ENCODE measurements at places on chromosomes 5 and 9. TPM values are rescaled to one million over a fixed set of nuclear protein-coding genes. Genes with fewer than 3 reads are reported as not detected.
A peak's percentile ranks its signal among the peaks of the same experiment; 100 is the strongest.

Gene SLC45A2
- total RNA-seq, result not detected

Gene WWC1
- not detected for total RNA-seq

Gene PCDHB10
- total RNA-seq, result 9.7 TPM

Gene ZNF883
- not detected for total RNA-seq

GRCh38 chr9:88202321-88202720 lies 64.0 kb upstream of the SPATA31C2 start:
- DNase-seq, result no peak

DNA sequence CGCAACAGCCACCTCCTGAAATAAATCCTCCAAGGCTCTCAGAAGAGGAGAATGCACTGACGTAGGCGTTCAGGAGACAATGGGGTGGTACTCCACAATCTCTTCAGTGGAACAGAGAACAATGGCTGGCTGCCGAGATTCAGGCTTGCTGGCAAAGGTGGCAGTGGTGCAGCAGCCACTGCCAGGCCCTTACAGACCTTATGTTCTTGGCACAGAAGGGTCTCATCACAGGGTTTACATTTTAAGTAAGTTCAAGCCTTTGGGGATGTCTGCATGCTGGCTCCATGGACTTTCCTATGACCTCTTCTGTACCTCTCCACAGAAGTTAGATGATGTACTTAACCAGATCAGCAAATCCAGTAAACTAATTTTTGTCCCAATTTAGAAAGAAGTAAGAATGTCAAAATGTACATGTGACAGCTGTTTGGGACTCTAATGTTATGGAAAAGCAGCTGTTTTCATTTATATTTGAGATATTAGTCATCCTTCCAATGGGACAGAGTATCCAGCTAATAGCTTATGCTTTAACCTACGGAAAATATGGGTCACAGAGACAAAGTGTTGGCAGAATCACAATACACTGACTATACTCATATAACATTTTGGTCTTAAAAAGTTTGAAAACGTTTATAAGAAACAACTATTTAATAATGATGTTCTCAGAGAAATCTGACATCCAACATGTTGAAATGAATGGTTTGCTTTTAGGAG lies 180.9 kb downstream of the MAPKAP1 start:
- DNase-seq, result peak; percentile 33

DNA sequence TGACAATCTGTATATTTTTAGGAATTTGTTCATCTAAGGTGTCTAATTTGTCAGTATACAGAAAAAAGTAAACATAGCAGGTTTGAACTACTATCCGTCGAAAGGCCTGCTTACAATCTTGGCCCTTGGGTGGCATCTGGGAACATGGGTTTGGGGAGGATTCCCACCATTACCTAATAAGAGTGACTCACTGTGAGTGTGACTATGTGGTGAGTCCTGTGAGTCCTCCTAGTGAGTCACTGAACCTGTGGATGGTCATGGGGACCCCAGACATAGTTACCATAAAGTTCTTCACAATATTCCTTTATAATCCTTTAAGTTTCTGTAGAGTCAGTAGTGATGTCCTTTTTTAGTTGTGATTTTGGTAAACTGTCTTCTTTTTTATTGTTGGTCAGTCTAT lies 37.0 kb downstream of the RNF130 start:
- DNase-seq, result no peak

GRCh38 chr9:133534346-133535291 lies at the start of gene ADAMTSL2:
Gene ADAMTSL2 (plus strand): TSS chr9:133534704. CDS start chr9:133536713, 2,009 bp downstream.
- DNase-seq, result peak; percentile 88

DNA sequence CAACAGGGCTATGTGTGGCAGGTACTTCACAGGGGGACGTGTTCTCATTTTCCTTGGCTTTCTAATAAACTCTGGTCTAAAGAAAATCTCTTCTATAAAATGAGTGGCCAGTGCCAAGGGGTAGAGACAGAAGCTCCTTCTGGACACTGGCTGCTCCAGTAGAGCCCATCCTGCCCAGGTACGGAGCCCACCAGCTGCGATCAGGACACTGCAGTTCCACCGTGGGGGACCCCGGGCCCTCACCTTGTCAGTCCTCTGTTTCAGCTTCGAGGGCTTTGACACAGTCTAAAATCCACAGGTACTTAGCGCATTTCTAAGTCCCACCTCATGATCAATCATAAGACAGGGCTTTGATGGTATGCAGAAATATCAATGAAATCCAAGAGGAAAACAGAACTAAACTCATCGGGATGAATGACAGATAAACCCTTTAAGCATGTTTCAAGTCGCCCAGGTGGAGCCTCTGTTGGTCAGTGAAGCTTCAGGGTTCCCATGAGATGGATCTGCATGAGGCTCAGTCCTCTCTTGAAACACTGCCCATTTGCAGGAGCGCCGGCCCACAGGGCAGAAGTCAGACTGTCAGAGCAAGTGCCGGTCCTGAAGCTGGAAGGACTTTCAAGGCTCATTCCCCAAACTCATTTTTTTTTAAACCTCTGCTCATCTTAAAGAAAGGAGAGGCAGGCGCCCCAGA lies 20.3 kb upstream of the TERT start:
- no peak for DNase-seq

DNA sequence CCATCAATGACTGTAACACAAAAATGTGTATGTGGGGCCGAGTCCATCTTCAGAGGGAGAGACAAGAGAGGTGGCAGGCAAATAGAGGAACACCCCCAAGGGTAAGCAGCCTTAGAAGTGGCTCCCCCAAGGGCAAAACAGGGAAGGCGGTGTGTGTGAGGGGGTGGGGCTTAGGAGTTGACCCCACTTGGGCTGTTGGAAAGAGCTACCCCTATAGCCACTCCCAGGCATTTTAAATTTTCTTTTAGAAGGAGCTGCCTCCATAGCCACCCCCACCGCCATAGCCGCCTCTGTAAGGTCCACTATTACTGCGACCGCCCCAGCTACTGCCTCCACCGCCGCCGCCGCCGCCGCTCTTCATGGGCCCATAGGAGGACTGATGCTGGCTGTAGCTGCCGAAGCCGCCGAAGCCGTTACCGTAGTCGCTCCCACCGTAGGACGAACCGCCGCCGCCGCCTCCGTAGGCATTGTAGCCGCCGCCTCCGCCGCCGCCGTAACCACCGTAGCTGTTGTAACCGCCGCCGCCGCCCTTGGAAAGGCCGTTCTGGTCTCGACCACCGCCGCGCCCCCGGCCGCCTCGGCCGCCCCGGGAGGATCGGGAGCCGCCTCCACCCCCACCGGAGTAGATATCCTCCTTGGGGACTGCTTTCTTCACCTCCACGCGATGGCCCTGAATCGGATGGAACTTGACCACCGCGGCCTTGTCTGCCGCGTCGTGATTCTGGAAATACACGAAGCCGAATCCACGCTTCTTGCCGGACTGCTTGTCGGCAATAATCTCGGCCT lies 1.1 kb downstream of the HNRNPA0 start:
- DNase-seq, result peak; percentile 47

- DNase-seq, result no peak
These were observed 617.0 kb upstream of the CDH18 start for GRCh38 chr5:20604992-20605391.

DNA sequence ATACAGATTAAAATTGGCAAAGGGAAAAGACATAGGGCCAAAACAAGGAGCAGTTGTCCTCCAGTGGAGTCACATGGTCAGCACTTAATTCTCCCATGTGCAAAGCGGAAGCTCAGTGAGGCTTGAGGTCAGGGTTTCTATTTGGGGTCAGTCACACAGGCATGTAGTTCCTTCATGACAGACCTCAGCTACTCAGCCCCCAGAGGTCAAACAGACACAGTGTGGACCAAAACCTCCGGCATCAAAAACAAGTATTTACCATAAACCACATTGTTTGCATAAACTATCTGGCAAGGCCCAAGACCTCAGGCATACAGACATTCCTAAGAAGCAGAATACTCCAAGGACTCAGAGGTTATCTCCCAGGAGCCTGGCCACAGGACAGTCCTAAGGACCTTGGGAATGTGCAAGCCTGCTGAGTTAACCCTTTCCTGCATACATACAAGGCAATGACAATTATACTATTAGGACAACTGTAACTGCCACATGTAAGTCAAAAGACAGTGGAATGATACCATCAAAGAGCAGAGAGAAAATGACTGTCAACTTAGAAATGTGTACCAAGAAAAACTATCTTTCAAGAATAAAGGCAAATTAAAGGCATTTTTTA lies 28.7 kb upstream of the FNIP1 start:
- no peak for DNase-seq

- no peak for DNase-seq
These were observed 278.4 kb upstream of the IRX1 start for GRCh38 chr5:3317051-3317795.

DNA sequence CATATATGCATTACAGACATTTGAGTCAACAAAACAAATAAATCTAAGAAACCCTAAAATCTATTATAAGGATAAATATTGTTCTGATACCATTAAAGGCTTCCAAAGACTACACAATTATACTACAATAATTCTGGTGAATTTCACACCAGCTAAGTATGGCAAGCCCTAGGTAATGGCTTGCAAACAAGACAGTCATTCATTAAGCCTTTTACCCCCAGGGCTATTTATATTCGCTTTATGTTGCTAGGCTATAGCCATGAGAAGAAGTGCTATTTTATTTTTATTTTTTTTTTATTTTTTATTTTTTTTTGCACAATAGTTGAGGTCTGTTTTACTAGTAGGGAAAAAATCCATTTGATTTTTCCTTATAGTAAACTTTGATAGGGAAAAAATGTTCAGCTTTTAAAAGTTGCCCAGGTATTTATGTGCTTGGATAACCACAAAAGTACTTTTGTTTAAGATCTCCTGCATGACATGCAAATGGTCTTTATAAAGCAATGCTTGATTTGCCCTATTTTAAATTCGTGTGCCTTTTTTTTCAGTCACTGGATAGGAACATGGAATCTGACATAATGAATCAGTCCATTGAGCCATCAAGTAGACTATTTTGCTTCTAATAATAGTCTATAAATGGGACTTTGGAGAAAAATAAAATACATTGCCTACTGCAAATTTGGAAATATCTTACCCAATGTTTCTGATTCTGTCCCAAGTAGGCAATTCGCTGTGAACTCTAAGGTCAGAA lies 946.3 kb upstream of the COX7C start:
- DNase-seq, result no peak

DNA sequence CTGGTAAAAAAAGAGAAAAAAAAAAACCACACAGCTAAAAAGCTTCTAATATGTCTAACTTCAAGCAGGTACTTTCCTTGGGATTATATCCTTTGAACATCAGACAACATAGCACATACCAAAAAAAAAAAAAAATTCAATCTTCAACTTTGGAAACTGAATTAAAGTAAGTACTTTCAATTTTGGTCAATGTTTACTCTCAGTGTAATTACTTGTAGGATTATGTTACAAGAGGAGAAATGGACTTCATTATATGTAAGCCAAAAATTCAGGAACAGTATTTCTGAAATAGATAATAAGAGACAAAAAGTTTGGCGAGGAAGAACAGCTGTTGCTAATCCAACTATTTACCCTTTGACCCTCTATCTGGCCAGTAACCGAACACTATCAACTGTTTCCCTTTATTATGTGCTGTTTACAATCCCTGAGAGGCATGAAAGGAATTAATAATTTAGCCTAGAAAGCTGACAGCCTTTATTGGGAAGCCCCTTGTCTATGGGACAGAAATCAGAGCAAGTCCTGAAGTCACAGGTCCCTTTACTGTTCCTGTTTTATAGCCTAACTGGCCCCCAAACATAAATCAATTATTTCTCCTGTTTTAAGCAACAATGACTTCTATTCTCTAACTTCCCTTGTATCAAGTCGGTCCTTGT lies 46.6 kb downstream of the NR6A1 start:
- DNase-seq, result peak; percentile 68

- no peak for DNase-seq
These were observed 179.0 kb downstream of the MAN2A1 start for GRCh38 chr5:109868737-109869136.

DNA sequence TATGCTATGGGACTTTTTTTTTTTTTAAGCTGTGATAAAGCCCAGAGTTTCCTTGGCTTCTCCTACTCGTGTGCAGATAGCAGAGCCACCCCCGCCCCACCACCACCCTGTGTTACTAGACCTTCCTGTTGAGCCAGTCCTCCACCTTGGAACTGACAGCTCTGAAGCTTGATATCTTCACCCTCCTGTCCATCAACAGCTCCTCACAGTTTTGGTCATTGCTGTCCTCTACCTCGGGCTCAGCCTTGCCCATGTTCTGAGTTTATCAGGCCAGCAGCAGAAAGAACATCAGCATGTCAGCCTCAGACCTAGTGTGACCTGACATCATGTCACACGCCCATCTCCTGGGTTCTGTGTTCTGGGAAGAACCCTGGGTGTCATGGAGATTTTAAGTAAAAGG lies 167.1 kb upstream of the RAI14 start:
- no peak for DNase-seq

DNA sequence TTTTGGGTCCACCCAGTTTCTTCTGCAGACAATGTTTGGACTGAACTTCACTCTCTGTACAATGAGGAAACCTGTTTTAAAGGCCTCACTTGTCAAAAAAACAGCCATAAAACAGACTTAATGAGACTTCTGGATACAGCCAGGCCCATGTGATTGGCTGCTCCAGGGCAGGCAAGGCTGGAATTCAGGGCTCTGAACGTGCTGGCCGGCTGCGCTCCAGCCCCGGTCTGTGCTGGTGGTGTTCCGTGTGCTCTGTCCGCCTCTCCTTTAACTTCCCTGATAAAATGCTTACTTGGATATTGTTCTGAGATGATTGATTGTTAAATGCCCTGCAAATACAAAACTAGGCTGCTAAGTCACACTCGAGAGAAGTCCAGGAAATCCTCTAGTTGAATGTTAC lies 131.2 kb upstream of the KLF4 start:
- no peak for DNase-seq

DNA sequence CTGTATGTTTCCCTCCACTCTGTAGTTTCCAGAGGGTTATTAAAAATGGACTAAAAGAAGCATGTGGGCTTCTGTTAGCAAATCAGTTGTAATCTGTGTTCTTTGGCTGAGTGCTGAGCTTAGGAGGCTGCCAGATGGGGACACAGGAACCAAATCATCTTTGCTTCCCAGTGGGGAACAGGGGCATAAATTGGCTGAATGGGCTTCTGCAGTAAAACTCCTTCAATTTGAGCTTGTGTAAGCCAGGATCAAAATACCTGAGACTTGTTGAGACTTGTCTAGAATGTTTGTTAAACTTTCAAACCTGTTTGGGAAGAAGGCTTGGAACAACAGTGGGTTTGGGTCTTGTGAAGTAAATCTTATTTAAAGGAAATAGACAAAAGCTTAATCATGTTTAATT lies 32.2 kb upstream of the TNFAIP8 start:
- peak; percentile 68 for DNase-seq

- DNase-seq, result peak; percentile 73
These were observed 92.0 kb downstream of the SV2C start for GRCh38 chr5:76175051-76175666.

- no peak for DNase-seq
These were observed 224.8 kb downstream of the MEF2C start for GRCh38 chr5:88657906-88658775.

DNA sequence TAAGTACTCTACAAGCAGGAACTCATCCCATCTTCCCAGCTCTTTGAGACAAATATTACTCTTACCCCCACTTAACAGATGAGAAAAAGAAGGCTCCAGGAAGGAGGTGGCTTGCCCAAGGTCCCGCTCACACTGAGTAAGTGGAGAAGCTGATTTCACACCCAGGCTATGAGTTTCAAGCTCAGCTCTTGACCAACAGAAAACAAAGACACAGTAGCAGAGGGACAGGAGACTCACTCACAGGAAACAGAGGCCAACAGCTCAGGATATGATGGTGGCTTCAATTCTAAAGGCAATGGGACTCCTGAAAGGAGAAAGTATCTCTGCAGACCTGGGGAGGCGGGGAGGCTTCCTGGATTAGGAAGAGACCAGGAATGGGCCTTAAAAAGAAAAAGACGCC lies 6.7 kb upstream of the TCF7 start:
- DNase-seq, result no peak

GRCh38 chr9:88198341-88198807 lies 60.1 kb upstream of the SPATA31C2 start:
- peak; percentile 89 for DNase-seq

Measured in SJCRH30 (cell line).